Right ventricle myocardium inferior (tissue), 1 donor: ENCODE measurements at places on chromosomes 13 and 19. TPM values are rescaled to one million over a fixed set of nuclear protein-coding genes. Genes with fewer than 3 reads are reported as not detected.

Gene POLR2E
- total RNA-seq = 142 TPM

Gene CEACAM19
- total RNA-seq = 2.8 TPM

Gene CLEC4G
- total RNA-seq = 2.2 TPM

Gene ERVV-1
- not detected for total RNA-seq

- no peak for DNase-seq
Measured at GRCh38 chr19:53158119-53158656, 665 bp downstream of the ZNF347 start.

DNA sequence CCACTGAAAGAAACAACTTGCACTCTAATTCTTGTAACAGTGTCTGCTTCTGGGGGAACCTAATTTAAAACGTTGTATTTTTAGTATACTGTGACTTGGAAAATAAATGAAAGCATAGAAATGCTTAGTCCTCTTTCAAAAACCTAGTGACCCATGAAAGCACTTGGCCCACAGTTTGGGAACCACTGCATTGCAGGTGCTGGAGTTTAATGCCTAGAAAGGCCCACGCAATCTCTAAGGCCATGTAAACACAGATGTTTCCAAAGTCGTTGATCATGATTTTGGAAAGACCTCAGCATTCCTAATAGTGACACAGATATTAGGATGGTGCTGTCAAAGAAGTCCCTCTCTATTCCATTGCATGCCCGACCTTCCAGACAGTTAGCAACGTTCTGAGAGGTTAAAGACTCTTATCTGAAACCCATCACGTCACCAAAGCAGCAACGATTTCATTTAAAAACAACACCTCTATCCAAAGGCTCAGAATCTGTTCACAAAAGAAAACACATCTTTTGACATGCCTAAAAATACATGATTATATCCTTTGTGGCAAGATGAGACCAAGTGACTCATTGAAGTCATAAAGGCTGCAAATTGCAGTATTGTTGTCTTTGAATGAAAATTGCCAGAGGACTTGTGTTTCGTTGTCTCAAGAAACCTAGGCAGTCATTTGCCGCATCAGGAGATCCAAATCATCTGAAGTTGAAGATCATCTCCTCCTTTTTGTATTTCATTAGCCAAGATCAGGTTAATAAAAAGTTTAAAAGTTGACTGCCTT, 328.0 kb upstream of the ZNF507 start:
- no peak for DNase-seq

GRCh38 chr13:21336609-21337349, 122.3 kb downstream of the ZDHHC20 start:
- DNase-seq = no peak

DNA sequence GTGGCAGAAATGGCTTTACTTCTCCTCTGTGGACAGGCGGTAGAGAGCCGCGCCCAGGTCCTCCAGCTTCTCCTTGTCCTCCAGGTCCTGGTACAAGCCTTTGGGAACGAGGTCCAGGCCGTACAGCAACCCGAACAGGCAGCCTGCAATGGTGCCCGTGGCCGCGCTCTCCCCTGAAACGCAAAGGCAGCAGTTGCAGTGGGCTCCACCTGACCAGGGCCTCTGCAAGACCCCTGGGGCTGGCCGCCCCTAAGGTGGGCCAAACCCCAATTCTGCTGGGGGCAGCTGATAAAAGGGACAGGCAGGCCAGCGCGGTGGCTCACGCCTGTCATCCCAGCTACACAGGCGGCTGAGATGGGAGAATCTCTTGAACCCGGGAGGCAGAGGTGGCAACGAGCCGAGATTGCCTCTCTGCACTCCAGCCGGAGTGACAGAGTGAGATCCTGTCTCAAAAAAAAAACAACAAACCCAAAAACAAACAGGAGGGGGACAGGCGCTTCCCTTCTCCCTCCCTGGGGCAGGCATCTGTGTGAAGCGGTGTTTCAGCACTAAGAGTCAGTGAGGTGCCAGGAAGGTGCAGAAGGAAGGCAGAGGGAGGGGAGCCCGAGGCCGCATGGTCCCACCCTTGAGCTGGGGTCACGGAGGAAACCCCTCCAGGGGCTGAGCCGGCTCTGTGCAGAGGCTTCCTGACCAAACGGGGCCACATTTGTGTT, 30.3 kb downstream of the ADPRHL1 start:
- DNase-seq = peak; percentile 50

DNA sequence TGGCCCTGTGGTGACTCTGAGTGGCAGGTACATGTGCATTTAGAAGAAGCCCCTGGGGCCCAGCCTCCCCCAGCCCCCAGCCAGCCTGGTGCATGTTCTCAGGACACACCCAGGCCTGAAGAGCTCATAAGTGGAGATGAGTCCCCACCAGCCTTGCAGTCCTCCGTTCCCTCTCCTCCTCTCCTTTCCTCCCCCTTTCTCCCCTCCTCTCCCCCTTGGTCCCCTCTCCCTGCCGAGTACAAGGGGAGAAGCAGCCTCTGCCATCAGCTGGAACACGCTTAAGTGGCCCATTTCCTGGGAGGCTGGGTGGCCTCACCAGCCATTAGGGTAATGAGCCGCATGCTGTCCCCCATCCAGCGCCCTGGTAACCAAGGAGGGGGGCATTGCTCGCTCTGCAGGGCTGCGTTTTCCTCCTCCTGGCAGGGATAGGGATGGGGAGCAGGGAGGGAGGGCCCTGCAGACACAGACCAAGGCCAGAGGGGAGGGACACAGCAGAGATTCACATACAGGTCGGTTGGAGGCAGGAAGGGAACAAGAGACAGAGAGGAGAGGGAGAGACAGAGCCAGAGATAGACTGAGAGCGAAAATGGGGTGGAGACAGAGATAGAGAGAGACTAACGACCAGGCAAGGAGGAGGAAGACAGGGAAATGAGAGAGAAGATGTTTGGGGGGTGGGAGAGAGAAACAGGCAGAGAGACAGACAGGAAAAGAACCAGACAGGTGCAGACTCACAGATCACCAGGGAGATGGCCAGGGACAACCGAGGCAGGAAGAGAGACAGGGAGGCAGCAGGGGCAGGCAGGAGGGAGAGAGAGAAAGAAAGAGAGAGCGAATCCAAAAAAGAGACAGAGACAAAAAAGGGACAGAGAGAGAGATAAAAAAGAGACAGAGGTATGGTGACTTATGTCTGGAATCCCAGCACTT, 19.3 kb upstream of the DPP9 start:
- peak; percentile 45 for DNase-seq

DNA sequence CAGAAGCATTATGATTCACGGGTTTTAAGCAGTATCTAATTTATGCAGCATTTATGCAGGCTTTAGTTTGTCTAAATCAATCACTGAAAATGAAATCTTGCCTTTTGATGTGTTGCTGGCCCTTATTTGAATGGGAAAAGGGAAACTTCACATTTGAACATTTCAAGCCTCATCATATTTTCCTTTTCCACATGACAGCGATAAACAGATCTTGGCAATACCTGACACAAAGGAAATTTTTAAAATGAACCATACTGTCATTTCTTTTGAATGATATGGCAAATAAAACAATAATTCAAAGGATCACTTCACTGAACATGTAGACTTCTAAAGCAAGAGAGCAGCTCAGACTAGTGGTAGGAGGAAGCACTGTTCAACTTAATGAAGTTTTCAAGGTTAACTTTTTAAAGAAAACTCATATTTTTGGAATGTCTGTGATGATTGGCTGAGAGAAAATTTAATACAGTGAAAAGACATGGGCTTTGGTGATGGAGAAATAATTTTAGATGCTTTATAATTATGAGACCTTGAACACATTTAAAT, 198.1 kb downstream of the OXGR1 start:
- DNase-seq = no peak

DNA sequence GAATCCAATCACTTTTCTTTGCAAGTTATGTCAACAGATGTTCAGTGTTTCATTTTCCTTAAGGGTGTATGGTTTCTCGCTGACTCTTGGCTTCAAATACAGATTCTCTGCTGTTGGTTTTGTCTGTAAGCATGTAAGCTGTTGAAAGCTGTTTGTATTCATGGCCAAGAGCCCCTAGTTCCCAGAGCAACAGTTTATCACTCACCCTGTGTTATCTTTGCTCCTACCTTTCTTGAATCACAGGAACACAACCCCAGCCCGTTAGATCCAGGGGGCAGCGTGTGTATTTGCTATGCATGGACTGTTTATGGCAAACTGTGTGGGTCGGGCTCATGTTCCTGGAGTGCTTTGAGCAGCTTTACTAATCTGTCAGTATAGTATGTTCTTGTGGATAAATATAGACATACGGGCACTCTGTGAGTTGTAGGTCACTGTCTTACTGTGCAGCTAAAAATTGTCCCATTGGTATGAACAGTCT, 28.9 kb downstream of the FRY start:
- DNase-seq = no peak

- no peak for DNase-seq
Measured at GRCh38 chr13:100773923-100774663, 99.5 kb upstream of the TMTC4 start.

DNA sequence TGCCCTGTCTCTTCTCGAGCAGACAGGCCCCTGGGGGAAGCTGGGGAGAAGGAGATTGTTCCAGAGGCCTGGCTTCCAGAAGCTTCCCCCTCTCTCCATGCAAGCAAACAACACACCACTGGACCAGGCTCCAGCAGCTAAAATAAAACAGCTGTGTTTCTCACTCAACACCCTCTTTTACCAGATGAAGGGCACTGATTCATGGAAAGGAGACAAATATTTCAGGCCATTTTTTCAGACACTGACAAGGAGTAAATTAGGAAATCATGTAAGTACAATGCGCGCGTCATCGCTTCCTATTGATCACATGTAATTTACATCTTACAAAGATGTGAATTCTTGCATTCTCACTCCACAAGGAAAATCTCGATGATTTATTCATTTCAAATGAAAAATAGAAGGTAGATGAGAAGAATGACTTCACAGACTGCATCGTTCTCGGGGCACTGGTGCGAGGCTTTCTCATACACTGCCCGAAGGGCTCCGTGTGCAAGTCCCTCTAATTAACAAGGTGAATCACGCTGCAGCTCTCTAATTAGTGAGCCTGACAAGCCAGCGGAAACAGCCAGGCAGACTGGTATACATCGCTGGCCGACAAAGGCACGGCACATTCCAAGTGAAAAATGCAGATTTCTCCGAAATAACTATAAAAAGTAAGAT, 153.6 kb downstream of the KCTD15 start:
- no peak for DNase-seq

- no peak for DNase-seq
Measured at GRCh38 chr19:42420055-42420544, 7.1 kb downstream of the LIPE start.

GRCh38 chr13:104773775-104774174, 1707.6 kb upstream of the SLC10A2 start:
- DNase-seq = no peak

DNA sequence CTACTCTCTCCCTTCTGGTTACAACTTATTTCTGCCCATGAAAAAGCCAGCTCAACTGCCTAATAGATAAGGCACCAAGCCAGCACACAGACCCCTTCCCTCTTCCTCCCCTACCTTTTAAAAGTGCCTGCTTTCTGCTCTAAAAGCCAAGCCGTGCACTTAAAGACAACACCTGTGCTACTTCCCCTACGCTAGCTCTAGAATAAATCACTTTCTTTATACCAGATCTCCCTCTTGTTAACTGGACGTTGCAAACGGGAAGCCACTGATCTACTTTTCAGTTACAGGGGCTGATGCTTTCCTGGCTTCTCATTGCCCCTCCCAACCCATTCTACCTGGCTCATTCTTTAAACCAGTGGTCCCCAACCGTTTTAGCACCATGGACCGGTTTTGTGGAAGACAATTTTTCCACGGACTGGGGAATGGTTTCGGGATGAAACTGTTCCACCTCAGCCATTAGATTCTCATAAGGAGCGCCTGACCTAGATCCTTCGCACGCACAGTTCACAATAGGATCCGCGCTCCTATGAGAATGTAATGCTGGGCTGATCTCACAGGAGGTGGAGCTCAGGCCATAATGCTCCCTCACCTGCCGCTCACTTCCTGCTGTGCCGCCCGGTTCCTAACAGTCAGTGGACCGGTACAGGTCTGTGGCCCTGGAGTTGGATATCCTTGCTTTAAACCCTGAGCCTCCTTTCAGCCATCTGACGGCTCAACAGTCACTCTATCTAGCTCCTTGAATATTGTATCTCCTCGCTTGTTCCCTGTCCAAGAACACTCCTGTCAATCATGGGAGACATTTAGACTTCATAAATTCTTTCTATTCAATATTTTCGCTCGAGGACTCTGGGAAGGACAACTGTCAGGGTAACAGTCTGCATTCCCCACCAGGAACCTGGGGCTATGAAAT, 841 bp upstream of the ZNF223 start:
- peak; percentile 57 for DNase-seq

DNA sequence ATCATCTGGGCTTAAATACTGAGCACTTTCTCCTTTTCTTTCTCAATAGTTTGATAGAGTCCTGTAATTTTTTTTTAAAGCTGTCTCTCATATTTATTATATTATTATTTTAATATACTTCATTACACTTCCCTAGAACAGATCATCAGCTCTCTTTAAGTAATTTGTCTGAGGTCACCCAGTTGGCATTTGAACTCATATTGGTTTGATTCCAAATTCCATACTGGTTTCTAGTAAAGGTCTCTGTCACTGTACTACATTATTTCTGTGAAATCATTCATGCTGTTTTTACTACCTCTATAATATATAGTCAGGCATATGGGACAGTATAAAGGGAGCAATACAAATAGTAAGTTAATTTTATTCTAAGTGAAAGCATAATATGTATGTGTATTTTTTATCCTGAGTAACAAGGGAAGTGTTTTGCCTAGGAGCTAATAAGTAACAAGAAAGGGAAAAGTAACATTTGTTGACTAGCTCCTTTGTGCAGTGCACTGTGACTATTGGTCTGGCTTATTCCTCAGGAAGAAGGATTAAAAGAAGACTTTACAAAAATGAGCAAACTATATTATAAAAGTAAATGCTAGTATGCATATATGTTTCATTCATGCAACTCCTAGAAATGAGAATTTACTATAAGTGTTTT, 14.3 kb downstream of the LPAR6 start:
- DNase-seq = no peak

DNA sequence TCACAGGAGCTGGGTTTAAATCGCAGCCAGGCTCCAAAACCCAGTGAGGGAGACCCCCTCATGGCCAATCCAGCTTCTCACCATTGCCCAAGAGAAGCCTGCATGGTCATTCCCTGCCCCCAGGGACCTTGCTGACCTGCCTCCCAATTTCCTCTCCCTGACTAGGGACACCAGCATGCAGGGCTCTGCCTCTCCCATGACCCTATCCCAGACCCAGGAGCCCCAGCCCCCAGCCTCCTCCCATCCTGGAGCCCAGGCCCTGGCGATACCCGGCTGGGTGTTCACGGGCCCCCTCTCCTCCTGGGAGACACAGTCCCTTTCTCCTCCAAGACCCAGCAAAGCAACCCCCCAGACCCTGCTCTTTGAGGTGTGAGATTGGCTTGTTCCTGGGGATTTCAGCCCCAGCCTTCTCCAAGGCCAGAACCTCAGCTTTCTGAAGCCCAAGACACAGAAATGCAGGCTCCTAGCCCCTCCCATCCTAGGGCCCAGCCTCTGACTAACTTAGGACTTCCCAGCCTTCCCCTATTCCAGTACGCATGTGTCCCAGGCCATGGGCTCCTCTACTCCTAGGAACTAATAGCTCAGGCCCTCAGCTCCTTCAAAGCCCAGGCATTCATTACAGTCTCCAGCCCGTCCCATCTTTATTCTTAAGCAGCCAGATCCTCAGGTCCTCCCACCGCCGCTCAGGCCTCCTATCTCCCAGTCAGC, 1.1 kb downstream of the GYS1 start:
- no peak for DNase-seq
